ENCODE measurements at places on chromosomes 2 and 18. TPM values are rescaled to one million over a fixed set of nuclear protein-coding genes. Genes with fewer than 3 reads are reported as not detected.

The BUB1 gene
- 68.4 TPM for total RNA-seq

- H3K4me3 ChIP-seq = no peak overlapping the region
- peaks cover 6% of the 10 kb centered on the region for H3K4me1 ChIP-seq
- no peak overlapping the region for H3K27ac ChIP-seq
- peaks cover 16% of the 10 kb centered on the region for H3K36me3 ChIP-seq
Observed at GRCh38 chr2:241376808-241377207, 20.7 kb downstream of the FARP2 start.

DNA sequence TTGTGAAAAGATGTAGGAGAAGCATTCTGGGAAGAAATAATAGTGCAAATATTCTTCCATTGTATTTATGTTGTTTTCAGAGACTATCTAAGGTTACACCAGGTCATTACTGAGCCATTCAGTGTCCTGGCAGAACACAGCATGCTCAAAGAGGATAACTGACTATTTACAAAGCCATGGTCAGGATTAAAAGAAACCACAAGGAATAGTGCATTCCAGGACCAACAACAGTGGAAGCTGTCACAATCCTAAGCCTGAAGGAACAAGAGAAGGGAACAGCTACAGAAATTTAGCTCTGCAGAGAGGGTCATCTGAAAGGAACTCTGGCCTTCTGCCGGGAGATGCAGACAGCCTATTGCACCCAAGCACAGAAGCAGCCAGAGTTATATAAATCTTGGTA lies 116.7 kb downstream of the DSC3 start:
- DNase-seq = no peak
- no peak overlapping the region for H3K27ac ChIP-seq
- H3K27me3 ChIP-seq = no peaks in the 10 kb centered on the region
- H3K36me3 ChIP-seq = no peaks in the 10 kb centered on the region
- H3K4me3 ChIP-seq = no peak overlapping the region

DNA sequence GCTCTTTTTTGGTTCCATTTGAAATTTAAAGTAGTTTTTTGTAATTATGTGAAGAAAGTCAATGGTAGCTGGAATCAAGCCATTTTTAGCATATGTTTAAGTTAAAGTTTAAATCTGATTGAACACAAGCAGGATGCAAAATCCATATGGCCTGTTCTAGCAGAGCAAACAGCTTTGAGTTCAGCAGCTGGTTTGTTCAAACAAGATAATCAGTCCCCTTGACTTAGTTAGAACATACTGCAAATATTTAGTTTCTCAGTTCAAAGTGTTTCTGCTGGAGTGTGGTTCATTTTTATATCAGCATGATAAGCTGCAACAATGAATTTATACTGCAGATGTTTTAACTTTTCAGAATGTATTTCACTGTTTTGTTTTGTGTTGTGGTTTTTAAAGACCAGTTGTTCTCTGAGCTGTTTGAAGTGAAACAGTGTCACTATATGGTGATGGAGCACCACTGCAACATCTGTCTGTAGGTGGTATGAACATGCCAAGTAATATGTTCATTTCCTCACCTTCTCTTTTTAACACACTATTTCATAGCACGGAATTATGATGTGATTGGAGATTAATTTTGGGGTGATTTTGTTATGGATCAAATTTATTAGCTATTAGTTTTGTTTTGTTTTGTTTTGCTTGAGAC lies 125.3 kb downstream of the COL4A4 start:
- no peak overlapping the region for H3K27ac ChIP-seq
- peaks cover 2% of the 10 kb centered on the region for H3K27me3 ChIP-seq
- DNase-seq = no peak
- H3K36me3 ChIP-seq = no peaks in the 10 kb centered on the region
